ENCODE measurements at places on chromosomes 5 and 9.

DNA sequence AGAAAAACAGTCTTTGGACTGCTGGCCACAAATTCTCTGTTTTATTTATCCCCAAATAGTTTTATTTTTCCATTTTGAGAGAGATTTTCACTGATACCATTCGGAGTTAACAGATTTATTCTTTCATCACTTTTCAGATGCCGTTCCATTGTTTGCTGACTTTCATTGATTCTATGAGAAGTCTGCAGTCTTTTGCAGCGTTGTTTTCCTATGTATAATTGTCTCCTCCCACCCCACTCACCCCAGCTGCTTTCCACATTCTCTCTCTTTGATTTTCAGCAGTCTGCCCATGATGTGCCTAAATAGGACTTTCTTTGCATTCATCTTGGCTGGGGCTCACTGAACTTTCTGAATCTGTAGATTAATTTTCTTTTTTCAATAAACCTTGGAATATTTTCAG is 107.6 kb downstream of the C9orf50 start:
- DNase-seq = no peak

DNA sequence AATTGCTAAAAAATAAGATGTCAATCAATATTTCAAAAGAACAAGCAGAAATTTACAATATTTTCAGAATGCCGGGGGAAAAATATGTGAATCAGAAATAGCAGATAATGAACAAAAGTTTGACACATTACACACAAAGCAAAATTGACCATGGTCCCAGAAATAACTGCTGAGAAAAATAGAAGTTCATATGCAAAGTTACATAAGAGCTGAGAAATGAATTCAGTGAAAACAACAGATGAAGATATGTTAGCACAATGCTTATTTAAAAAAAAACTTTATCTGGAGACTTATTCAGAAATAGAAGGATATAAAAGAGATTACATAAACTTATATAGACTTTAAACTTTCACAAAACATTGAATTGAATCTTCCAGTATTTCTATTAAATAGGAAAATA is 1483.7 kb upstream of the ACO1 start:
- DNase-seq = no peak

DNA sequence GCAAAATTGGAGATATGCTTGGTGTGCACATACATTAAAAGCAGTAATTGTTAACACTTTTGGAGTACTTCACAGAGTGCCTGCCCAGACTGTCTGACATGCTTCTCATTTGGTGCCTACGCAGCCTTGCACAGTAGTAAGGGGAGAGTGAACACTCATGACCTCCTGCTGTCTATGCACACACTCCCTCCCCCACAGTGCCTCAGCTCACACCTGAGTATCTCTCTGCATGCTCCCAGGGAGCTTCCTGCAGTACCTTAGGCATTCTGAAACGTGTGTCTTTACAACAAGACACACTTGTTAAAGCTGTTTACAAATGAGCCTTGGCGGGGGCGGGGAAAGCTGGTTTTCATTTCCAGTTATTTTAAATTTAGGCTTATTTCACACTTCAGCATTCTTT is 18.0 kb downstream of the MAP3K1 start:
- no peak for DNase-seq

- no peak for DNase-seq
These were observed 2.4 kb downstream of the TLE4 start for GRCh38 chr9:79574136-79574535.

DNA sequence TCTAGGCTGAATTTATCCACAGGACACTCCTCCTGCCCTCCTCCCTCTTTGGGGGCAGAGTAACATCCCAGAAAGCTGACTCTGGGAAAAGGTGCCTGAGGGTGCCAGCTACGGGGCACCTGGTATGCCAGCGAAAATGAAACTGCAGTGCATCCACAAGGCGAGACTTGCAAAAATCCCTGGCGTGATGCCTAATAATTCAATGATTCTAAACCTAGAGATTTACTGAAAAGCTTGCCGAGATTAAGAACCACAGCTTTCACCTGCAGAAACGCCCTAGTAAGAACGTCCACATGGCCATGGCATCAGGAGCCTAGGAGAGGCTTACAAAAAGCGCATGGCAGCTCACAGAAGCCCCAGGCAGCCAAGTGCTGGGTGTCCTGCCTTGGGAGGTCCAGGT is 20.9 kb downstream of the CCNJL start:
- no peak for DNase-seq

Data from activated CD4-positive, alpha-beta T cell treated with anti-CD3 and anti-CD28 coated beads, Interleukin-2, amount 50 U/mL, for 48 hours (primary cell).